ENCODE measurements at places on chromosomes 16 and 17. TPM values are rescaled to one million over a fixed set of nuclear protein-coding genes. Genes with fewer than 3 reads are reported as not detected.
A peak's percentile ranks its signal among the peaks of the same experiment; 100 is the strongest.

The CTRB2 gene
- total RNA-seq, result not detected

The CDH13 gene
- not detected for total RNA-seq

The NOD2 gene
- not detected for total RNA-seq

The ITGAD gene
- not detected for total RNA-seq

- DNase-seq, result peak; percentile 15
Measured at GRCh38 chr17:30450125-30451027, 26.8 kb upstream of the GOSR1 start.

- DNase-seq, result peak; percentile 23
Measured at GRCh38 chr16:56424791-56425438, 430 bp downstream of the AMFR start.

- no peak for DNase-seq
Measured at GRCh38 chr16:27398894-27399853, 2.8 kb upstream of the IL21R start.

GRCh38 chr16:66925322-66925840, at the start of gene RRAD:
Gene RRAD (minus strand): TSS chr16:66925535. CDS start chr16:66925179, 356 bp downstream.
- no peak for DNase-seq

GRCh38 chr16:88937206-88937621, 39.8 kb downstream of the CBFA2T3 start:
- DNase-seq, result no peak

DNA sequence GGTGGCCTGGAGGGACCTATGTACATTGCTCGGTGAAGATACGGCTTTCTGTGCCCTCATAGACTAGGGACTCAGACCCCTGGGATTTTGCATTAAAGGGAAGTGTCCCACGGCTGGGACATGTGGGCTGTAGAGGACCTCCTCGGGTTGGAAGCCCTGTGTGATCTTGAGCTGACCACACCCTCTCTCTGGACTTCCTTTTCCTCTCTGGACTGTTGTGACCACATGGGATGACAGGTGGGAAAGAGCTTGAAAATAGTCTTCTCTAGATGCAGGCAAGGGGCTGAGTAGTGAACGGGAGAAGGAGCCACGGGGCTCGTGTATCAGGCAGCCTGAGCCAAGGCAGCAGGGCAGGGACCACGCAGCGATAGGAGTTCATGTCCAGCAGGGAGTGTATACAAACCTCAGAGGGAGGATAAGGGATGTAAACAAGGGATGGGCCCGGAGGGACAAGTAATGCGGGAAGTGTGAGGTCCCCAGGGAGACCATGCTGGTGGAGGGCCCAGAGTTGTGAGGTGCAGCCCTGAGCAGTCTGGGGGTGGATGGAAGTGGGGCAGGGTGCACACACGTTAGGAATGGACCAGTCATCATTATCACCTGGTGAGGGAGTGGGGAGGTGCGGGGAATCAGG, 4.5 kb upstream of the SLC4A1 start:
- no peak for DNase-seq

GRCh38 chr17:27315322-27315721, 21.4 kb downstream of the WSB1 start:
- peak; percentile 84 for DNase-seq

- no peak for DNase-seq
Measured at GRCh38 chr16:86893506-86893905, 315.2 kb downstream of the FOXL1 start.

DNA sequence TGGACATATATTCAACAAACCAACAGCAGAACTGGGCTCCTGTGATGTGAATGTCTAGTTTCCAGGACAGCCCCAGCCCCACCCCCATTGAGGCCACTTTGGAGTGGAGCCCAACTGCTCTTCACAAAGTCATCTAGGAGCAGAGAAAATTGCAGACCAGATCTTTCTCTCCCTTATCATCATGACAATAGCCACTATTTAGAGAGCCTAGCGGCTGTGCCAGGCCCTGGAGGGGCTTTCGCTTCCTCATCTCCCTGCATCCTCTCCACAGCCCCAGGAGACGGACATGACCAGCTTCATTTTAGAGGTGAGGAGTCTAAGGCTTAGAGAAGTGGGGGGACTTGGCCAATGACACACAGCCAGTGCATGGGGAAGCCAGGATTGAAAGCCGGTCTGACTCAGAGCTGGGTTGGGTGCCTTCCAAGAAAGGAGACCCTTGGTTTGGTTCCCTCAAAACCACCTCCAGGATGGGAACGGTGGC, 1.4 kb downstream of the PRSS8 start:
- peak; percentile 22 for DNase-seq

DNA sequence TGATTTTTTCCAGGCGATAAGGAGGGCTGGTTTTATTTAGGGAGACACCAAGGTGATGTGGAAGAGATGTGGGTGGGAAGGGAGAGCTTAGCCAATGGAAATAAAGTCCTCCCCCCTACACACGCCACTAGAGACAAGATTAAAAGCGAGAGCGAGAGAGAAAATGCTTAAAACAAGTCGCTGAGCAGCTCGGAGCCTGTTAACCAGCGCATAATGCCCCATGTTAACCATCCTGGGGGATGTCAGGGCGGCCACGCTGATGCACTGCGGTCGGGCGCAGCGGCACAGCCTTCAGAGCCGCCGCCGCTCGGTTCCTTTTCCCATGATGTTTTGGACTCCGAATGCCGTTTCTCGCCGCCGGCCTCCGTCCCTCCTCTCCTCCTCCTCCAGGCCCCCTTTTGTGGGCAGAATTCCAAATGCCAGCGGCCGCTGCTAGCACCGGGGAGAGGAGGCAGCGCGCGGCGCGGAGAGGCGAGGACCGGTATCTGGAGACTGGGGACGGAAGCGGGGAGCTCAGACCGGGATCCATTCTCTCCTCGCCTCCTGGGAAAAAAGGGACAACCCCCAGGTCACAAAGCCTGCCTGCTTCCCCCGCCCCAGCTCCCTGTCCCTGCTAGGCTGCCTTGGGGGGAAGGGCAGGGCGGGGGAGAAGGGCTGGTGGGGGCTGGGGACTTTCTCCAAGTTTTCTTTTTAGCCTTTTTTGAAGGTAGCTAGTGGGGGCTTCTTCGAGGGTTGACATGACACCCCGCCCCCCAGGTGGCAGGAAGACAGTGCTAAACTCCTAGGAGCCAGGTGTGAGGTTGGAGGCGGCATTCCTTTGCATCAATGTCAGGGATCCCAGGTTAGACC, 98.1 kb upstream of the CCL2 start:
- DNase-seq, result no peak
